ENCODE measurements at places on chromosomes 7 and 10. TPM values are rescaled to one million over a fixed set of nuclear protein-coding genes. Genes with fewer than 3 reads are reported as not detected.

- DNase-seq: peak; percentile 80
These were observed 1378.7 kb downstream of the XPNPEP1 start for GRCh38 chr10:108544500-108545120.

GRCh38 chr7:30750683-30751650, 968 bp upstream of the INMT start:
- DNase-seq: no peak

DNA sequence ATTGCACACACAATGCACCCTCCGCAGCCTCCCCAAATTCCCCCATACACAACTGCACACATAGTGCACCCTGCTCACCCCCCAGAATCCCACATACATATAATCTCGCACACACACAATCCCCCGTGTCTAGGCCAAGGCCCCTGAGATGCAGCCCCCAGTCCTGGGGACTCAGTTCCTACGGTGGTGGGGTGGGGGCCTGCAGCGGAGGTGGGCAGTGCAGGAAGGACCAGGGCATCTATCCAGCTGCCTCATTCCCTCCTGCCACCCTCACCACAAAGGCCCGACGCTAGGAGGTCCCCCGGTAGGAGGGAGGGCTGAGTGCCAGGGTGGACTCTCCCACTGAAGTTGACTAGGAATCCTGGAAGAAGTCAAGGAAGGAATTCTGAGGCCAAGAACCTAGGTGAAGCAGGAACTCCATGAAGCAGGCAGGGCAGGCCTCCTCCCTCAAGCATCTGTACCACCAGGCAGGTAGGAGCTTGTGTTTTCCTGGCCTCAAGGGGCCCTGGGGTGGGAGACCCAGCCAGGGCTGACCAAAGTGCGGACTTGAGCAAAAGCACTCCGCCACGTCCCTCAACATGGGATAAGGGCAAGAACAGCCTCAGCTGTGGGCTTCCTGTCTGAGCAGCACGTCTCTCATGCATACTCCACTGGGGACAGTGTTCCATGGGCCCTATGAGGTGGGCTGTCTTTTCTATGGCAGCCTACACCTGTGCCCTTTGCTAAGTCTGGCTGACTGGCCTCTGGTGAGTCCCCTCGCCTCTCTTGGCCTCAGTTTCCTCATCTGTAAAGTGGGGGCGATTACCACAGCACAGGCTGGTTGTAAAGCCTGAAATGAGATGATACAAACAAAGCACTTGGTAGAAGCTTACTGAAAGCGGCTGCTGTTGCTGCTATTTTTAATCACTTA, 145.7 kb downstream of the MAPK8 start:
- no peak for DNase-seq

DNA sequence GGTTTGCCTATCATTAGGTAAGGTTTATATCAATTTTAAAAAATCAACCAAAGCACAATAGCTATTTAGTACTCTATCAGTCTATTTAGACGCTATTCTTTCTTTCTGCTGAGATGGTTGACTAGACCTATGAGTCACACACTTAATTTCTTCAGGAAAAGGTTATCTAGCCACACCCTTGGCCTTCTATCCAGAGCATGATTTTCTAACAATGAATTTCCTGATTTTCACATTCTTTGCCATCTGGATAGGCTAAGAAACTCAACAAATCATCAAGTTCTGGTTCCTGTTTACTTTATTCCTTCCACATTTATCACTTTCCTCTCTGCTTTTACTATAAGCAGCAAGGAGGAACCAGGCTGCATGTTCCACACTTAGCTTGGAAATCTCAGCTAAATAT, 8.1 kb downstream of the PRPS1L1 start:
- DNase-seq: no peak

STEAP2 gene
- total RNA-seq: 0.49 TPM

GRCh38 chr7:3000566-3000965, 43.1 kb downstream of the CARD11 start:
- no peak for DNase-seq

DNA sequence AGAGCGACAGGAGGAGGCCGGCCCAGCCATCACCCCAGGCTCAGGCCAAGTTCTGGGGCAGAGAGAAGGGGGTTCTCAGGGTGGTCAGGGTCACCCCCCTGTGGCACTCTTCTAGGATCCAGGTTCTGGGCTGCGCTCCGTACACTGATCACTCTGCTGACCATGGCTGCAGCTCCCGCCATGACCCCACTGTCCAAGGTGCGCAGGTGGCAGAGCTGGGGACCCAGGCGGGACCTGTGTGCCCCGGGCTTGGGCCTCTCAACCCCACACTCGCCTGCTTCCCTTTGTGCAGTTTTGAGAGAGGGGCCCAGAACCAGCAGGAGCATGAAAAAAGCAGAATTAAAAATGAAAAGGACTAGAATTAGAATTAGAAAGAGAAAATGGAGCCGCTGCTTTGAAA, 227.1 kb downstream of the FANK1 start:
- no peak for DNase-seq

- no peak for DNase-seq
These were observed 12.2 kb upstream of the C10orf105 start for GRCh38 chr10:71731791-71732190.

GRCh38 chr7:38057829-38058228, 120.2 kb upstream of the STARD3NL start:
- DNase-seq: no peak

PARD3 gene
- total RNA-seq: 35.2 TPM

DNA sequence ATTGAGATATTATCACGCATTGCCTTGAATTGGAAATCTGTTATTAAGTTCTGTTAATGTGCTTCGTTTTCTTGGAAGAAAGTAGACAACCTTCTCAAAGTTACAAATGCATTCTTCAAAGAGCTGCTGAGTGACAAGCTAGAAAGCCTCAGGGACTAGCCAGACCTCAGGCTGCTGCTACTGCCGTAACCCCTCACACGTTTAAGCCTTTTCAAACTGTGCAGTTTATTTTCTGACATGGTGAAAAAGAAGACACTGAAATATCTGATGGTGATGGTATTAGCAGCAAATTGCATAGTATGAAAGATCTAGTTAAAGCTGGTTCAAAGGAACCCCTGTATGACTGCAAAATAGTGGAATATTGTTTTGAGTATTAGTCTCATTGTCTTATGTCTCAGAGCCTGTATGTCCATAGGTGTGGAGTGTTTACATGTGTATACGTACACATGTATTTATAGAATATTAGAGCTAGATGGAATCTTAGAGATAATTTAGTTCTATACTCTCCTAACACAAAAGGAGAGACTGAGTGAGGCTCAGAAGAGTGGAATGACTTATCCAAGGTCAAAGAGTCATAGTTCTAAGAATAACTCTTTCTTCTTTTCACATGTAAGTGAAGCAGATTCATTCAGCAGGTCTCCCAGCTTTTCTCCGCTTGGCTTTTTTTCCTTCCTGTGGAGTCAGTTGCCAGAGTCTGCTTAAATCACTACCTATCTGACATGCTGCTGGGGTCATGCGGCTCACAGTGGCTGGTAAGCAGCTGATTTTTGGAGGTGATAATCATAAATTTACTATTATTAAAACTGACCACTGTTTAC, 431.9 kb downstream of the PLXDC2 start:
- DNase-seq: no peak

GRCh38 chr10:113959383-113959760, 84.3 kb upstream of the ADRB1 start:
- no peak for DNase-seq

MYOZ1 gene
- total RNA-seq: 4.0 TPM

DNA sequence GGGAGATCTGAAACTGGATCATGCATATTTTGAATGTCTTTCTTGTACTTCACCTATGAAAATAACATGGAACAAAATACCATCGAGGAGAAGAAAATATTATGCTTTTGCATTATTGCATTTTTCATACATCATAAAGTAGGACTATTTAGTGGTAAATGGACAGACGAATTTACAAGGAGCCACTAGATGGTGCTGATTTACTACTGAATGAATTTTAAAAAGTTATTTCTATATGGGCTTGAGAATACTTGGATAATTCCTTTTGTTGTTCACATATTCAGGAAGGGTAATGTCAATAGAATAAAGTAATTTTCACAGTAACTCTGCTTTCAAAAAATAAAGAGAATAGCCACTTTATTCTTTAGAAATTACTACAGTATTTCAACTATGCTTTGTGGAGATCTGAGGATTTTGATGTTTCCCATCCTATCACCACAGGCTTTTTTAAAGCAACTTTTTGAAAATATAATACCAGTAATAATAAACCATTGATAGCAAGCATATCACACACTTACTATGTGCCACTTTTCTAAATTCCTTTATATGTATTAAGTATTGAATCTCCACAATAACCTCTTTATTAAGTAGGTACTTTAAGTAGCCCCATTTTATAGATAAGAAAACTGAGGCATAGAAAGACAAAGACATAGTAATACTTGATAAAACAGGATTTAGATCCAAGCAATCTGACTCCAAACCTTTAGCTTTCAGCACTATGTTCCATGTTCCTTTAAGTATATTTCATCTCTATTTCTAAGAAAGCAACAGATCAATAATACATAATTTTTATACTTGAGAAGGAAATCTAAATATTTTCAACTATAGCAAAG, 38.6 kb downstream of the NEBL start:
- DNase-seq: no peak

DNA sequence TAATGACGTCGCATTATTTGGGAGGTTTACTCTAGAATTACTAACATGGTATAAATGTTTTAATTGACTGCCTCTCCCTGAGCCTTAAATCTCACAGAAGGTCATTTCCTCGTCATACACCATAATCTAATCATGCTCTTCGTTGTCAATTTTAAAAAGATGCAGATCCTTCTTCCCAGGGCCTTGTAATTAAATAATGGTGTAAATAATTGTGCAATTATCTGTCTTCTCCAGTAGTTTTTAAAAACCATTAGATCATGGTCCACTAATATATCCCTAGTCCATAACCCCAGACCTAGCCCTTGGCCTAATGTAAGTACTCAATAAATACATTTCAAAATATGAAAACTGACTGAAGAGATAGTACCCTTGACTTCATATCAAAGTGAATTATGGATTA, 181.5 kb upstream of the GNAI1 start:
- DNase-seq: no peak

SPDYE8 gene
- total RNA-seq: 0.13 TPM

NEUROG3 gene
- not detected for total RNA-seq

GRCh38 chr10:78779339-78779955, 289.3 kb upstream of the ZMIZ1 start:
- no peak for DNase-seq

DNA sequence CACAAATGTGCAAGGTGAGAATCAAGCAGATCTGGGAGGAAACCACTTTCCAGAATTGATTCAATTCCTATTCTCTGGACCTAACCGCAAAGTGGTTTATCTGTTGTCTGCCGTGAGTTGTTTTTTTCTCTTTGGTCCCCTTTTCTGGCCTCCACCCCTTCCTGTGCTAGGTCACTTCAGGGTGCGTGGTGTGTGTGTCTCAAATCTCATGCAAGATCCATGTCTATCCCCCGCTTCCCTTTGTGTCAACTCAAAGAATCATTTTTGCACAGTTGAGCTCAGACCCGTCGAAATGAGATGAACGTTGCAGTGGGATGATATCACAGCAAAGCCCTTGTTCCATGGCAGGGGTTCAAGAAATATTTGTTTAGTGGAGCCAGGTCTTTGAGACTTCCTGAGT, 184.5 kb downstream of the GATA3 start:
- no peak for DNase-seq

- no peak for DNase-seq
These were observed 68.7 kb upstream of the SP4 start for GRCh38 chr7:21359163-21359562.

DNA sequence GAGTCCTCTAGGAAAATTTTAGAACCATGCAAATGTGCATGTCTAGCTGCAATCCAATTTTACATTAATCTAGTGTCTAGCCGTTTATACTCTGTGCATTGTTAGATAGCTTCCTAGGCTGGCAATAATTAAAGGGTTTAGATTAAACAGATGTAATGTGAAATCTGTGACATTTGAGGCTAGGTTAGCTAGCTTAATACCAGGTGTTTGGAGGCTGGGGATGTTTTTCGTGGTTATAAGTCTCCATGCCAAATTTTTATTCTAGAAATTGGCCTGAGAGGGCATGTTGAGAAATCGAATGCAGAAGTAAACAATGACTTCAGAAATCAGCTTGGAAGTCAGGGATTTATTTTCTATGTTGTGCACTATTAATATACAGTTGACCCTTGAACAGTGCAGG, 94.2 kb downstream of the ST7 start:
- no peak for DNase-seq

GRCh38 chr7:94417306-94417705, 22.6 kb downstream of the COL1A2 start:
- DNase-seq: no peak

DNA sequence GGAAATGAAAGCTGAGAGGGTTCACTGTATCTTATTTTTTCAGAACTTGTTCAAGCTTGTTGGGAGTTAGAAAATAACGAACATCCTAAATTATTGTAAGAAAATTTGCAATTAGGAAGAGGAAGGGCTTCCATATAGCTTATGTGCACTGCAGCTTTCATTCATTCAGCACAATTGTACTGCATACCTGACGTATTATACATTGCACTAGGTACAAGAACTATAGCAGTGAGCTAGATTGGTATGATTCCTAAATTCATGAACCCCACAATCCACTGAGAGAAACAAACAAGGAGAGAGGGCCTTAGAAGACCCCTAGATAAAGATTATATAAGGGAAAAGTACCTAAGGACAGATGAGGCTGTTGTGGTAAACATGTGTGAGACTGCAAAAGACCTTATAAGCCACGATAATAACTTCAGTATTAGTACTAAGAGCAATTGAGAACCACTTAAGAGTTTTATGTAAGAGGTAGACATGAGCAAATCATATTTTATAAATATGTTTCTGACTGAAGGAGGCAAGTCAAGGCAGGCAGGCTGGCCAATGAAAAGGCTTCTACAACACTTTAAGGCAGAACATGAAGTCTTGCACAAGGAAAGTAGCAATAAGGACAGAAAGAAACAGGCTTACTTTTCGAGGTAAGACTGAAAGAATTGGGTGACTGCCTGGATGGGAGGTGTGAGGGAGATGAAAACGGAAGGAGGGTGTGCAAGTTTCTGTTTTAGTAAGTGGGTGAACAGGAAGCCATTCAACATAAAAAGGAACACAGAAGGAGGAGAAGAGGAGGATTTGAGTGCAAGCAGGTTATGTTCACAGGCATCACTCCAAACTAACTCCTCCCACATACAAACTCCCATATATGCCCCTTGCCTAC, 77.9 kb upstream of the LRRN3 start:
- no peak for DNase-seq

NAT16 gene
- not detected for total RNA-seq

TMEM176B gene
- 1.4 TPM for total RNA-seq

DNA sequence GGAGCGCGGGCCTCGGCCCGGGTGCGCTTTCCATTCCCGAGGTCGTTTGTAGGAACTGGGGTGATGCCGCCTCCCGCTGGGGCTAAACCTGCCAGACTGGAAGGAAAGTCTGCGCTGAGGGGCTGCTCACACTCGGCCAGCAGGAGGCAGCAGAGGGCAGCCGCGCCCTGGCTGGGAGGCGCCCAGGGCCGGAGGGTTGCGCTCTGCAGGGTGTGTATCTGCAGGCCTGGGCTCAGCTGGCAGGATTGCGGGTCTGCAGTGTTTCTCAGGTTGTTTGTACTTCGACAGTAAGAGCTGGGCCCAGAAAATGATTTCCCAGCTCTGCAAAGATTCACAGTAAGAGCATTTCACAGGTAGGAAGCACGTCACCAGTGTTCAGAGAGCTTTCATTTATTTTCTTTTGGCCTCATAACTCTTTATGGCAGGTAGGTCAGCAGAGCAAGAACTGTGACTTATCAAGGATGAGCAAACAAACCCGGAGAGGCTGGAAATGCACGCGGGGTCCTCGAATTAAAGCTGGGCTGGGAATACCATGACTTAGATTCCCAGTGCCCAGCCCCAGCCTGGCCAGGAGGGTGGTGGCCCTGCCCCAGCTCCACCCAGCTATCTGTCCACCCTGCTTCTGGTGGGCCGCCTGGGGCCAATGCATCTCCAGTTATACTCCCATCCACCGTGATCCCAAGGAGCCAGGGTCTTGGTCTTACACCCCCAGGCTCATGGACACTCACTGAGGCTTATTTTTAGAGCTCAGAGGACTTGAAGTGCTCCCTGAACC, 15.2 kb upstream of the PPP2R2D start:
- DNase-seq: peak; percentile 89

All from endothelial cell (in vitro differentiated cells).